NCI-H146 (cell line): ENCODE measurements at places on chromosomes 4 and X.

DNA sequence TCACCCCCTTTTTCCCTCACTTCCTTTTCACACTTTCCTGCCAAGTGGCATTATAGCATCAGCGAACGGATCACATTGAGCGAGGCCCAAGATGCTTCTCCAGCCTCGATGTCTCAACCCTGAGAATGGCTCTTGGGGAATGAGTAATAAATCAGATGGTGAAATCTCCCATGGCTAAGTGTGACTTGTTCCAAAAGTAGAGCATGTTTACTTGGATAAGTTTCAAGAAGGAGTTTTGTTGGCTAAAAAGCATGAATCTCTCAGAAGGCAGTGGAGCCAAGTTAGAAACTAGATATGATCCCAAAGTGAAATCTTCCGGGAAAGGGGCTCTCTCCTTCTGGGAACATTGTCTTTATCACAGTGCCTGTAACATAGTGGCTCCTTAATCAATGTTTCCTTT, 316.3 kb downstream of the CAMK2D start:
- no peak for DNase-seq

DNA sequence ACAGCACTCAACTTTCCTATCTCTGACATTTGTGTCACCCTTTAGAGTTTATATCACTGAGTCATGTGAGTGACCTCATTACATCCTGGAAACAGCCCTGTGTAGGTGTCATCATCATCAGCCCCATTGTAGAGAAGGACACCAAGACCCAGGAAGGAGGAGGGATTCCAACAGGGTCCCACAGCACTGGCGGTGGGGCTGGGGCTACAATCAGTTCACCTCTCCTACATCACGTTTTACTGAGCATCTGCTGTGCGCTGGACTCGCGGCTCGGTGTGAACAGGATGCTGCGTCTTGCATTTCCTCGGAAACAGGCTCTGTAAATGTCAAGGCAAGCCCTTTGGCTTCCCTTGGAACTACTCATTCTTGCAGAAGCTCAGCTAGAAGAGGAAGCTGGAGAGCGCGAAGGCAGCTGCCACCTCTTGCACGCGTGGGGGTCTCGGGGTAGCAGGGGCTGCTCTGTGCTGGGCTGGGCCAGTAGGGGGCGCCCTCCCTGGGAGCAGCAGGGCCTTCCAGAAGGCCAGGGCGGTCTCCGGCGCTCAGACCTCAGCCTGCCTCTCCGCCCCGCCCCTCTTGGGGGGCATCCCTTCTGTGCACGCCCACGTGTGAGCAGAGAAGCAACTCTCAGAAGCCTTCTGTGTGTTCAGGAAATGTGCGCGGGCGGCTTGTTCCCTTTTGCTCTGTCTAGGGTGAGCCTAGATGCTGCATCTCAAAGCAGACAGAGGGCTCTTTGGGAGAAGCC, 29.0 kb downstream of the REELD1 start:
- no peak for DNase-seq

DNA sequence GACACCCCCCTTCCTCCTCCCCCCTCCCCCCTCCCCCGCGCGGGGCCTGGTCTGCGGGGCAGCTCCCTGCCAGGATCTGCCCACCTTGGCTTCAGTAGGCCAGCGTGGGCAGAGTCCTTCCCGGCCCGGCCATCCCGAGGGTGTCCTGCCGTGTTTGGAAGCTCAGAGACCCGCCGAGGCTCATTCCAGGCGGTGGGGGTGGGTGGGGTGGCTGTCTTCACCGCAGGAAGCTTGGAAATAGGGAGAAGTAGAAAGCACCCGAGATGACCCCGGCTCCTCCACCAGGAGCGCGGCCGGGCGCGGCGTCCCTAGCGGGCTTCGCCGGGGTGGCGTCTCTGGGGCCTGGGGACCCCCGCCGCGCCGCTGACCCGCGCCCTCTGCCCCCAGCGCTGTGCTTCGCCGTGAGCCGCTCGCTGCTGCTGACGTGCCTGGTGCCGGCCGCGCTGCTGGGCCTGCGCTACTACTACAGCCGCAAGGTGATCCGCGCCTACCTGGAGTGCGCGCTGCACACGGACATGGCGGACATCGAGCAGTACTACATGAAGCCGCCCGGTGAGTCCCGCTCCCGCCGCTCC, 1.6 kb downstream of the NAT8L start:
- DNase-seq, result no peak

- no peak for DNase-seq
These were observed 2.9 kb downstream of the ARAF start for GRCh38 chrX:47563801-47564315.

GRCh38 chrX:38654302-38654701, 93.0 kb downstream of the TSPAN7 start:
- no peak for DNase-seq

- DNase-seq, result no peak
These were observed 386.0 kb downstream of the TLL1 start for GRCh38 chr4:166259081-166259480.

GRCh38 chr4:170990989-170991589, 822.1 kb upstream of the GALNTL6 start:
- peak; percentile 5 for DNase-seq

- no peak for DNase-seq
These were observed 161.5 kb upstream of the EPHA5 start for GRCh38 chr4:65831828-65832227.

DNA sequence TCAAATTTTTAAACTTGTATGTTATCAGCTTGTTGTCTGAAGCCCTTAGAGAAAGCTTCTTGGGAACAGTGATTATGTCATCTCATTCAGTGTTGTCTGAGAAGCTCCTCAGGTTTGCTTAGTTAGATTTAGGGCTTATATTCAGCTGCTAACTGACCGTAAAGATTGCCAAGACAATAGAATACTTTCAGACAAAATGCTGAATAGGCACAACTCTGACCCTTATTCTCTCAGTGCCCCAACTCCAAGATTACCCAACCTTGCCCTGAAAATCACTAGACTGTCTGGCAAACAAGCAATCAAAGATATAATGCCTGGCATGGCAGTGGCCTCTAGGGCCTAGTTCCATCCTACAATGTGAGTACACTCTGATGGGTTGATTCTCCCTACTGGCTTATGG, 950.5 kb upstream of the HS3ST1 start:
- no peak for DNase-seq

- DNase-seq, result no peak
These were observed 1099.5 kb upstream of the INTU start for GRCh38 chr4:126533146-126533805.

GRCh38 chrX:7091923-7092322, 55.6 kb upstream of the STS start:
- no peak for DNase-seq

- no peak for DNase-seq
These were observed 445.1 kb downstream of the TMA16 start for GRCh38 chr4:163939597-163939996.
